Eye (tissue), 1 donor: ENCODE measurements at places on chromosomes 12 and 14.

DNA sequence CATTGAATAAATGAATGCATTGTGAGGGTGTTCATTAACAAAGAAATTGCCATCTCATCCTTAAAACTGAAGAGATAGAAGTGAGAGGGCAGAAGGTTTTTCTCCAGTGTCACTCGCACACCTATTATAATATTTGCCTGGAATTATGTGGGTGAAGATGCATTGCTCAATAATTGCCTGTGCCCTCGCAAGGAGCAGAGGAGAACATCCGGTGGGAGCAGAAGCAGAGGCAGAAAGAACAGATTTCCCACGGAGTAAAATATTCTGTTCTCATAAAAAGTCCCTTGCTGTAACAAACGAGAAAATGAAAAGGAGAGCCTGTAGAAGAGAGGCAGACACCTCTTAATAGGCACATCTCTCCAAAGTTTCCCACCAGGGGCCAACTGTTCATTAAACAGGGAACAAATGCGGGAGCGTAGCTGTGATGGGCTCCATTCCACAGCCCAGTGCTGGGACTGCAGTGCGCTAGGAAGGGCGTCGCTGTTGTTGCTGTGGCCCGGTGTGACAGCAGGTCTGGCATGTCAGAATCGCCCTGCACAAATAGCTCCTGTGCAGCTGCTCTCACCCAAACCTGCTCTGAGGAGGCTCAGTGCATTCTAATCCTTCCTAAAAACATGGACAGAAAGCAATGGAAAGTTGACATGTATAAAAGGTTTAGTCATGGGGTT, 359.8 kb downstream of the APAF1 start:
- no peak for DNase-seq

GRCh38 chr12:70415987-70416386, 49.9 kb downstream of the KCNMB4 start:
- DNase-seq, result no peak

GRCh38 chr12:31007153-31007495, 66.5 kb upstream of the DDX11 start:
- no peak for DNase-seq

DNA sequence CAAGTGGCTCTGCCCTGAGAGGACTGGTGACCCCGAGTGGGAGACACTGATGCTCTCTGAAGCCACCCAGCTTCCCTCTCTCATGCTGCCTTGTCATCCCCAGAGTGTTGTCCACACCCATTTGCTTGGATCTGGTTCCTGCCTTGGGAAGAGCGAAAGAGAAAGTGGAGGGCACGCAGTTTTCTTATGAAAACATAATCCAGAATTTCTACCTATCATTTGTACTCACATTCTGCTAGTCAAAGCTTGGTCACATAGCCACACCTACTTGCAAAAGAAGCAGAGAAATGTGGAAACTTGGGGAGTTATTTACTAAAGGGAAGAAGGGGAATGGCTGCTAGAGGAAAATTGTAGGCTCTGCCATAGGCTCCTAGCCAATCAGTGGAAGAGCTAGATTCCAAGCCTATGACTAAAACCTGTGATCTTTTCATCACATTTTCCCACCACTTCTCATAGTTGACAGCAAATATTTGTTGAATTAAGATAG, 326.3 kb downstream of the ZFP36L1 start:
- DNase-seq, result no peak

- DNase-seq, result no peak
Observed at GRCh38 chr12:14691560-14691959, 4.8 kb downstream of the GUCY2C start.

- DNase-seq, result no peak
Observed at GRCh38 chr14:52458721-52459085, 93.6 kb downstream of the TXNDC16 start.

GRCh38 chr14:38250331-38250730, 5.6 kb downstream of the CLEC14A start:
- DNase-seq, result no peak

DNA sequence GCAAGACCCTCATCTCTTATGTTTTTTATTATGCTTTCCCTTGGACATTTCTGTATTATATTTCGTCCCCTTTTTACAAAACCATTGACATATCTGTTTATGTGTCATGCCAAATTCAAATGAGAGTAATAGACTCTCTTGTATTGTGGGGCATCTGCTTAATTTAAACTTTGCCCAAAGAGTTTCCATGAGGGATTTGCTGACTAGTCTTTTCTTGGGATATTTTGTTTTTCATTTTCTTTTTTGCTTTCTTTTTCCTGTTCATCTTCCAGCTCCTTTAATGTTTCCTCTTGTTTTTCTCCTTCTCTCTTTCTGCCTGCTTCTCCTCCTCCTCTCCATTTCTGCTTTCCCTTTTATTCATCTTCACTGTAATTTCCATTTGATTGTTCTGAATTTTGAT, 13.8 kb upstream of the ZNF26 start:
- DNase-seq, result no peak

- DNase-seq, result no peak
Observed at GRCh38 chr14:22572562-22573058, 16.4 kb downstream of the DAD1 start.

GRCh38 chr14:95523051-95523814, 6.8 kb upstream of the SYNE3 start:
- DNase-seq, result no peak

DNA sequence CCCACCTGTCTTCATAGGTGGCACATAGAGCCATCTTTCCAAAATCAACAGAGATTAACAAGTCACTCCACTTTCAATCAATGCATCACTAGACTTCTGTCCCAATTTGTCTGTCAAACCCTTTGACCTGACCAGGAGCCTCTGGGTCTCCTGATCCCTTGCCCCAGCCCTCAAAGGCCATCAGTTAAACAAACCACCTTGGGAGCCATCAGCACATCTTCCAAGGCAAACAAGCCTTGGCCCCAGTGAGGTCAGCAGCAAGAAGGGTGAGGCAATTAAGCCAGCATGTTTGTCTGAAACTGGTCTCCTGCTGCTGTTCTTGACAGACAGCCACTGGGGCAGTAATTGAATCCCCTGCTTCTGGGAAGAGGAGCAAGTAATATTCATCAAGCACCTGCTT, 742.8 kb upstream of the TBX3 start:
- no peak for DNase-seq

DNA sequence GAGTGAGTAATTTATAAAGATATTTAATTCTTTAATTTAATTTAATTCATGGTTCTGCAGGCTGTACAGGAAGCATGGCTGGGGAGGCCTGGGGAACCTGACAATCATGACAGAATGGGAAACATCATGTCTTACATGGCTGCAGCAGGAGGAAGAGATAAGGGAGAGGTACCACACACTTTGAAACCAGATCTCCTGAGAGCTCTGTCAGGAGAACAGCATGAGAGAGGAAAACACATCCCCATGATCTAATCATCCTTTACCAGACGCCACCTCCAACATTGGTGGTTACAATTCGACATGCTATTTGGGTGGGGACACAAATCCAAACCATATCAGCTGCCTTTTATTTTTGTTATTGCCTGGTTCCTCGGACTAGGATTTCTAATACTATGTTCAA, 928.6 kb downstream of the TMEM121 start:
- no peak for DNase-seq

DNA sequence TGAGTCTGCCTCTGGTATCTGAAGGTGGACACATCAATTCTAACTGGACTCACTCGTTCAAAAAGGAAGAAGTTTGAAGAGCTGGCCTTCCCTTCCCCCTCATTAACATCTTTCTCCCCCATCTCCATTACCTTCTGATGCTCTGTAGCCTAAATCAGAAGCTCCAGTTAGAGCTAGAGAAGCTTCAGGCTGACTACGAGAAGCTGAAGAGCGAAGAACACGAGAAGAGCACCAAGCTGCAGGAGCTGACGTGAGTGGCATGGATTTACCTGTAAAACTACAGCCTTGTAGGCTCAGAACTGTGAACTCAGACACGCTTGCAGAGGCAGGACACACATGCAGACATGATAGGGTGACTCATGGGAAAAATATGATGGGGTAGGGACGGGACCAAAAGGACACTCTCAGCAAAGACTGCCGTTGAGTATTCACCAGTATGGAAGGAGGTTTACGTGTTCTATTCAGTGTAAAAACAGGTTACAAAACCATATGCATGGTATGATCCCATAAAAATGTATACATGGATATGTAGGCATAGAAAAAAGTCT, 14.3 kb upstream of the PIP4K2C start:
- no peak for DNase-seq

DNA sequence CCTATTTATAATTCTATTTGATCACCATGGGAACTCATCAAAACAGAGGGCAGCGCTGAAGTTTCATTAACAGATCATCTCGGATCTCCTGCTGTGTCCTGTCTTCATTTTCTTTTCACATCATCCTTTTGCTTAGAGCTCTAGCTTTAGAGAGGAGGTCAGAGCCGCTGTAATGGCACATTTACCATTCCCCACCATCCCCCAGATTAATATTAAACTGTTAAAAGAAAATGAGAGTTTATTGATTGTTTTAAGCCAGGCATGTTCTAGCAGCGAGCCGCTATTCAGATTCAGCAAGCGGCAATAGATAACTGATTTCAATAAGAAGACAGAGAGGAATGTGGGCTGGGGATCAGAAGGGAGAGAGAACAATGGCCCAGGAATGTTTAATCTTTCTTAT, 308.8 kb downstream of the EGLN3 start:
- DNase-seq, result peak; percentile 80

- no peak for DNase-seq
Observed at GRCh38 chr12:95815632-95816212, 25.2 kb upstream of the NTN4 start.
